ENCODE measurements at places on chromosomes 7 and 10. TPM values are rescaled to one million over a fixed set of nuclear protein-coding genes. Genes with fewer than 3 reads are reported as not detected.

GRCh38 chr10:72336259-72337038 is 18.3 kb downstream of the DNAJB12 start:
- H3K36me3 ChIP-seq: peaks cover 12% of the 10 kb centered on the region
- DNase-seq: peak; percentile 40
- H3K27me3 ChIP-seq: no peaks in the 10 kb centered on the region
- H3K27ac ChIP-seq: peak overlapping the region; percentile 73
- peaks cover 56% of the 10 kb centered on the region for H3K4me1 ChIP-seq

The MRLN gene
- not detected for total RNA-seq

The ZNF789 gene
- 26.0 TPM for total RNA-seq

GRCh38 chr7:74230446-74231231 is 20.8 kb downstream of the LAT2 start:
- peaks cover 16% of the 10 kb centered on the region for H3K4me1 ChIP-seq
- H3K4me3 ChIP-seq: no peak overlapping the region
- peak overlapping the region; percentile 68 for H3K27ac ChIP-seq
- H3K27me3 ChIP-seq: no peaks in the 10 kb centered on the region

DNA sequence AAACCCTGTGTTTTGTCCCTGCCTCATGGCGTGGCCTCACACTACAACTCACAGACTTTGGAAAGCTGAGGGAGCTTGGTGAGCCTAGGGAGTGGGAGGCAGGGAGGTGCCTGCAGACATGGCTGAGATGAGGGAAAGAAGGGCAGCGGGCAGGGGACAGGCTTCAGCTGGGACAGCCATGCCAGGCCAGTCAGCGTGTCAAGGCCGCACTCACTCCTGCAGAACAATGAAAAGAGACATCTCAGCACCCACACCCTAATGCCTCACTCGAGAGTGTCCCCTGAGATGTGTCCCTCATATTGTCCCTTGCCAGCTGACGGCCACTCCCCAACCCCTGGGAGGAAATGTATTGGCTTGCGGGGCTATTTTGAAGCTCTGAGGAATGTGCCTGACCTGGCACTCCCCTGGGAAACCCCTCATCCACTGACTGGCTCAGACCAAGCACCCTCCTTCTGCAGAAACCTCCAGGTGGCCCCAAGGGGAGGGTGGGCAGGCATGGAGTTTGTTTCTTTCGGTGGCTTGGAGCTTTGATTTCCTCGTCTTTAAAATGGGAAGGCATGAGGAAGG is 31.6 kb downstream of the SH3PXD2A start:
- H3K27me3 ChIP-seq: peaks cover 39% of the 10 kb centered on the region
- no peak for DNase-seq
- H3K4me1 ChIP-seq: peaks cover 5% of the 10 kb centered on the region
- no peak overlapping the region for H3K27ac ChIP-seq
- H3K4me3 ChIP-seq: no peak overlapping the region
- no peaks in the 10 kb centered on the region for H3K36me3 ChIP-seq

The SPDYE11 gene
- not detected for total RNA-seq

The WEE2 gene
- not detected for total RNA-seq

The PLA2G12B gene
- total RNA-seq: not detected

The SPDYE8 gene
- not detected for total RNA-seq

The MCM10 gene
- 40.2 TPM for total RNA-seq

The OR2A1 gene
- not detected for total RNA-seq

The NPTX2 gene
- not detected for total RNA-seq

The SMC3 gene
- total RNA-seq: 66.5 TPM

The CYP3A7 gene
- not detected for total RNA-seq

DNA sequence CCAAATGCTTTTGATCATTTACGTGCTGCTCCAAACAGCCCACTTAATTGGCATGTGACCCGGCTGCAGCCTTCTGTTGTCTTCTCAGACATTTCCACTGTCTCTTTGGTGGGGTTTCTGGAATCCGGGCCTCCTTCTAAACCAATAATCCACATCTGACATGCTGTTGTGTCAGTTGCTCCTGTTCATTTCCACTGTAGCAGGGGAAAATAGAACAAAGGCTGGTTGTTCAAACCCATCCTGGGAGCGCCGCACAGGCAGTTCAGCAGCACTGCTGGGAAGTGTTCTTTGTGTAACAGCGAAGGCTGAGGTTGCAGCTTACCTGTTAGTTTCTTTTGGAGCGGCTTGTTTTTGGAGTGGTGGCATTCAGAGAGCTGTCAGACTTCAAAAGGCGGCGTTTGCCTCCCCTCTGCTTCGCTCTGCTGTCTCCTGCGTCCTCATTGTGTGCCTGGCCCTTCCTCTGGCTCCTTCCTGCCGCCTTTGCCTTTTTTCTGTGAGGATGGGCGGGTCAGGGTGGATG is 149.4 kb downstream of the SNX10 start:
- H3K36me3 ChIP-seq: no peaks in the 10 kb centered on the region
- peaks cover 7% of the 10 kb centered on the region for H3K27me3 ChIP-seq
- H3K4me3 ChIP-seq: no peak overlapping the region
- DNase-seq: no peak
- no peaks in the 10 kb centered on the region for H3K4me1 ChIP-seq
- H3K27ac ChIP-seq: no peak overlapping the region

DNA sequence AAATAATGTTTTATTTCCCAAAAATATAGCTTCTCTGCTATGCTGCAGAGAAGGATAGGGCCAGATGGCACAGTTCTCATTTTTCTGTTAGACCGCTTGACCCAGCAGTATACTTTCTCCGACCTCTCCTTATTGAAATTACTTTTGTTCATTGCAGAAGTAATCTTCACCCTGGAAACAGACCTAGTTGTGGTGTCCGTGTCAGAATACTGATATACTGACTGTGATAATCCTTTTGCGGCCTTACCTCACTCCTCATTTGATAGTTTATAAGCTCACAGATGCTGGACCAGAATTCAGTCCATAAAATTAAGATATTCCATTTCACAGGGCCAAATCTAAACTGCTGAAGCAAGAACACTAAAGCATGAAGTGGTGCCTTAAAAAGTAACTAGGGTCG is 260.6 kb upstream of the DKK1 start:
- H3K27me3 ChIP-seq: no peaks in the 10 kb centered on the region
- H3K4me3 ChIP-seq: no peak overlapping the region
- H3K4me1 ChIP-seq: no peaks in the 10 kb centered on the region
- DNase-seq: no peak
- no peaks in the 10 kb centered on the region for H3K36me3 ChIP-seq

The GRID1 gene
- not detected for total RNA-seq

GRCh38 chr7:151128144-151128543 is 39.4 kb downstream of the GBX1 start:
- no peak overlapping the region for H3K4me3 ChIP-seq
- DNase-seq: no peak
- H3K27ac ChIP-seq: no peak overlapping the region

DNA sequence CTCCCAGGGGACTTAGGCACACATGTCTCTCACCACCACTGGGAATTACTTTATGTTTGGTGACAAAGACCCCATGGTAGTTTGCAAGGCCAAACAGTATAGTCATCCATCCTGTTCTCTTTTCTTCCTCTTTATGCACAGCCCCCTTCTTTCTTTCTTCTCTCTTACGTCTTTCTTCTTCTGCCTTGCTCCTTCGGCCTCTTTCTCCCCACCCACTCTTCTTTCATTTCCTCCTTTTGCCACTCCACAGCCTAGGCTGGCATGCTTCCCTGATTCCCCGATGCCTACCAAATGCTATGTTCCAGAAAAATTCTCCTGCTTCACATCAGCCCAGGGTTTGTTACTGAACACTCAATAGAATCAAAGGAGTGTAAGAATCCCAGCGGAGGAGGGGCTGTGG is 62.4 kb upstream of the MKLN1 start:
- DNase-seq: no peak
- H3K36me3 ChIP-seq: peaks cover 2% of the 10 kb centered on the region
- no peak overlapping the region for H3K27ac ChIP-seq
- H3K27me3 ChIP-seq: peaks cover 9% of the 10 kb centered on the region

The FLNC gene
- not detected for total RNA-seq

DNA sequence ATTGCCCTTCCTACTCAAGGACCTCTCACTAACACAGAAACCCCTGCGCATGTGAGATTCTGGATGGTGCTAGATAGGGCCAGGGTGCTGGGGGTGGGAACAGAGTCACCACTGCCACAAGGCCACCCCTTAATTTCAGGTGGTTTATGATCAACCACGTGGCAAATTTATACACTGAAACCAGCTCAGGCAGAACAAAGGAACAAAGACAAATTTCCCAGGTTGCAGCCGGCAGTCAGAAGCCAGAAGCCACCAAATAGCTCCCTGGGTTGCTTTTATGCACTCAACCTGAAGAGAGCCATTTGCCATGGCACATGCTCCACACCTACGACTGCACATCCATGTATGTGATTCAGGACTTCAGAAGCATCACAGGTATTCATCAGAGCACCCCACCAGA is 2.5 kb downstream of the VOPP1 start:
- H3K4me1 ChIP-seq: peaks cover 52% of the 10 kb centered on the region
- H3K4me3 ChIP-seq: peak overlapping the region; percentile 69
- no peaks in the 10 kb centered on the region for H3K27me3 ChIP-seq
- H3K36me3 ChIP-seq: peaks cover 3% of the 10 kb centered on the region

GRCh38 chr7:85685901-85686300 is 499.0 kb upstream of the SEMA3D start:
- DNase-seq: no peak
- no peaks in the 10 kb centered on the region for H3K36me3 ChIP-seq
- H3K27ac ChIP-seq: no peak overlapping the region
- H3K4me3 ChIP-seq: no peak overlapping the region

The CYP2C18 gene
- not detected for total RNA-seq

The TMEM140 gene
- total RNA-seq: 31.0 TPM

DNA sequence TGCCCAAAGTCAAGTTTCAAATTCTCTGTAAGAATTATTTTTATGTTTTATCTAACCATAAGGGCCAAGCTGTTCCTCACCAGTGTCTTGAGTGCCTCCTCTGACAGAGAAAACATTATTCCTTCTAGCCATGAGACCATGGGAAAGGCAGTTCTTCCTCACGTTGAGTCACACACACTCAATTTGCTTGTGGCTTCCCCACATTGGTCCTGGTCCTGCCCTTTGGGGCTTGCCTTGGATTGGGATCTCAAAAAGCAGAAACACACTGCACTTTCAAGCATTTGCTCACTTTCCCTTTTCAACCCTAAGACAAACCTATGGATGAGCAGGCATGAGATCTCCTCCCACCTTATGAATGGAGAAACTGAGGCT is 248.3 kb upstream of the IGFBP3 start:
- no peak overlapping the region for H3K4me3 ChIP-seq
- H3K36me3 ChIP-seq: no peaks in the 10 kb centered on the region
- H3K4me1 ChIP-seq: no peaks in the 10 kb centered on the region
- H3K27me3 ChIP-seq: no peaks in the 10 kb centered on the region

The STEAP2 gene
- total RNA-seq: not detected

DNA sequence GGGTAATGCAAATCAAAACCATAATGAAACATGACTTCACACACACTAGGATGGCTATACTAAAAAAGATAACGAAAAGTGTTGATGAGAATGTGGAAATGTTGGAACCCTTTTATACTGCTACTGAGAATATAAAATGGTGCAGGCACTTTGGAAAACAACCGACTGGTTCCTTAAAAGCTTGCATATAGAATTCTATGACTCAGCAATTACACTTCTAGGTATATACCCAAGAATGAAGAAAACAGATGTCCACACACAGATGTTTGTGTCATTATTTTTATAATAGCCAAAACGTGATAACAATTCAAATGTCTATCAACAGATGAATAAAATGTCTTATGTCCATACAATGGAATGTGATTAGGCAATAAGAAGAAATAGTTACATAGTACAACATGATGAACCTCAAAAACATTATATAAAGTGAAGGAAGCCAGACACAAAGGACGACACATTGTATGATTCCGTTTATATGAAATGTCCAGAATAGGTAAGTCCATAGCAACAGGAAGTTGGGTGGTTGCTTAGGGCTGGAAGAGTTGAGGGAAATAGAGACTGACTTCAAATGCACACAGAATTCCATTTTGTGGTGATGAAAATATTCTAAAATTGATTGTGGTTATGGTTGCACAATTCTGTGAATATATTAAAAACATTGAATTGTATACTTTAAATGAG is 148.3 kb upstream of the PHYHIPL start:
- no peak overlapping the region for H3K27ac ChIP-seq
- no peaks in the 10 kb centered on the region for H3K36me3 ChIP-seq
- no peaks in the 10 kb centered on the region for H3K27me3 ChIP-seq
- H3K4me1 ChIP-seq: no peaks in the 10 kb centered on the region
- H3K4me3 ChIP-seq: no peak overlapping the region
- DNase-seq: no peak

DNA sequence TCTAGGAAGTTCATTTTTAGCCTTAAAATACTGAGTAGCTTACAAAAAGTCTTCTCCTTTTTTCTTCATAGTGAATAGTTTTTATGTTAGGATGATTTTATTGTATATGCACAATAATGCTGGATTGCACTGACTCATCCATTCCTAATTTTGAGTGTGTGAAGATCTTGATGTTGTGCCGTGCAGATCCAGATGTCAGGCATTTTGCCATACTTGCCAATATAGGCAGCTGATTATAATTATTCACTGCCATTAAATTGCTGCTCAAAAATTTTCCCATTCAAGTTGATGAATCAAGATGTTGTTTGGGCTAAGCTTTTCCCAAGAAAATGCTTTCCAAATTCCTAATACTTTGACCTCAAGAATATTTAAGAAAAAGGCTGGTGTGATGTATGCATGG is 218.3 kb downstream of the AHR start:
- no peak overlapping the region for H3K4me3 ChIP-seq
- H3K36me3 ChIP-seq: peaks cover 5% of the 10 kb centered on the region
- no peak overlapping the region for H3K27ac ChIP-seq
- H3K4me1 ChIP-seq: peaks cover 12% of the 10 kb centered on the region

The TEX47 gene
- not detected for total RNA-seq

DNA sequence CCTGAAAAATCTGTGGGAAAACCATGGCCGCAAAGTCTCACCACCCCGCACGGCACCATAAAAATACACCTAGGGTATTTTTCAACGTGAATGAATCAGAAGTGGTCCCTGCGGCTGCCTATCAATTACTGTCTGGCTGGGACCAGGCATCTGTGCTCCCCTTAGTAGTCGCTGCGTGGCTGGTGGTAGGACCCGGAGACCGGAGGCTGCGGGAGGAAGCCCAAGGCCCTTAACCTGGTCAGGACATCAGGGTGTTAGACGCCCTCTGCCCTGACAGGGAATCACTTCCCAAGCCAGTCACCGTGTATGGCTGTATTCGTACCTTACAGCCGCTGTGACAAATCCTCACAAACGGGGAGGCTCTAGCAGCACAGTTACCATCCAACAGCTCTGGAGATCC is 141.5 kb upstream of the PPP2R2D start:
- H3K36me3 ChIP-seq: no peaks in the 10 kb centered on the region
- no peak overlapping the region for H3K4me3 ChIP-seq
- peaks cover 3% of the 10 kb centered on the region for H3K27me3 ChIP-seq
- no peak for DNase-seq
- H3K27ac ChIP-seq: no peak overlapping the region
- no peaks in the 10 kb centered on the region for H3K4me1 ChIP-seq

- peaks cover 20% of the 10 kb centered on the region for H3K36me3 ChIP-seq
- no peak for DNase-seq
- no peak overlapping the region for H3K4me3 ChIP-seq
- H3K27me3 ChIP-seq: no peaks in the 10 kb centered on the region
- no peak overlapping the region for H3K27ac ChIP-seq
These were observed 2.4 kb downstream of the PRDX3 start for GRCh38 chr10:119176166-119176565.

GRCh38 chr10:132965411-132966057 is 23.2 kb upstream of the CFAP46 start:
- peaks cover 20% of the 10 kb centered on the region for H3K27me3 ChIP-seq
- H3K4me3 ChIP-seq: no peak overlapping the region
- DNase-seq: no peak
- H3K27ac ChIP-seq: no peak overlapping the region

- peak within 1 kb of the TSS; percentile 92 for H3K27ac ChIP-seq
- DNase-seq: peak; percentile 91
- H3K27me3 ChIP-seq: peaks cover 2% of the 10 kb centered on the region
- H3K4me1 ChIP-seq: peaks cover 45% of the 10 kb centered on the region
- peak within 1 kb of the TSS; percentile 94 for H3K4me3 ChIP-seq
These were observed at the start of gene STAMBPL1 for GRCh38 chr10:88879534-88880281. TSS of gene STAMBPL1 (plus strand) at chr10:88880245. CDS start at chr10:88901709, 21,464 bp downstream.
